ENCODE measurements at places on chromosomes 7 and 10.

DNA sequence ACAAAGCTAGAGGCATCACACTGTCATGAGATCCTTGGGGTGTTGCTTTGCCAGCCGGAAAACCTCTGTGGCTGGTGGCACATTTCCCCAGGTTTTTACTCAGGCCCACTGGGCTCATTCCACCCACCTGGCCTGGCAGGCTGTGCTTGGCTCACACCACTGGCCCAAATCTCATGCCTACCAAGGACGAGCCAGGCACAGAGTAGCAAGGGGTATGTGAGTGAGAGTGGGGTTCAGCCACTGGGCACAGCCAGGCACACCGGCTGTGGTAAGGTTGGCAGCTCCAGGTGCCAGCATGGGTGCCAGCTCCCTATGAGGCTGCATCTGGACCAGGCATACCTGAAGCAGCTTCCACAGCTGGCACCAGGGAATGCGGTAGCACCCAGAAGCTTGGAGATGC lies 21.4 kb downstream of the STEAP1 start:
- DNase-seq, result no peak

GRCh38 chr7:87926581-87927461 lies 7.2 kb upstream of the ADAM22 start:
- DNase-seq, result peak; percentile 74

- DNase-seq, result peak; percentile 96
Measured at GRCh38 chr10:96614515-96614914, 27.7 kb upstream of the TM9SF3 start.

DNA sequence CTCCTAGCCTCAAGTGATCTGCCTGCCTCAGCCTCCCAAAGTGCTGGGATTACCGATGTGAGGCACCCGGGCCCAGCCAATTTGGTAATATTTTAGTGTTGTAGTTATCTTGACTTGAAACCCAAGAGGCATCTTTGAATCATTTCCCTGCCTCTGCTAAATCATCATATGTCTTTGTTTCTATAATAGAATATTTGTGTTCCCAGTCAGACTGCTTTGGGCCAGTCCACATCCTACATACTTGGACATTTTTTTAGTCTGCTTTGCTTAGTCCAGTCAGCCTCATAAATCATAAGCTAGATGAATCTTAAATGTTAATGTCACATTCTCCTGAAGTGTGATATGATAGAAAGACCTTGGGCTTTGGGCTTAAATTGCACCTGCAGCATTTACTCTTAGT lies 5.9 kb downstream of the STAM start:
- DNase-seq, result peak; percentile 39

- no peak for DNase-seq
Measured at GRCh38 chr10:28120043-28120749, 121.3 kb upstream of the ODAD2 start.

GRCh38 chr10:120643351-120643750 lies 186.3 kb downstream of the PLPP4 start:
- no peak for DNase-seq

DNA sequence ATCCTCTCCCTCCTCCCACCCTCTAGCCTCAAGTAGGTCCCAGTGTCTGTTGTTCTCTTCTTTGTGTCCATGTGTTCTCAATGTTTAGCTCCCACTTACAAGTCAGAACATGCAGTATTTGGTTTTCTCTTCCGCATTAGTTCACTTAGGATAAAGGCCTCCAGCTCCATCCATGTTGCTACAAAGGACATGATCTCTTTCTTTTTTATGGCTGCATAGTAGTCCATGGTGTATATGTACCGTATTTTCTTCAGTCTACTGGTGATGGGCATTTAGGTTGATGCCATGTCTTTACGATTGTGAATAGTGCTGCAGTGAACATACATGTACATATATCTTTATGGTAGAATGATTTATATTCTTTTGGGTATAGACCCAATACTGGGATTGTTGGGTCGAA lies 1.6 kb upstream of the GOT1 start:
- DNase-seq, result no peak

- DNase-seq, result no peak
Measured at GRCh38 chr10:119344381-119344780, 137.0 kb downstream of the GRK5 start.

GRCh38 chr7:102991540-102992214 lies 78.9 kb downstream of the LRRC17 start:
- DNase-seq, result peak; percentile 97

GRCh38 chr10:49614242-49615198 lies 683 bp downstream of the CHAT start:
- DNase-seq, result no peak

GRCh38 chr10:97065686-97066660 lies 119.8 kb downstream of the SLIT1 start:
- DNase-seq, result no peak

GRCh38 chr10:71975871-71976725 lies 11.9 kb downstream of the CHST3 start:
- DNase-seq, result peak; percentile 49

GRCh38 chr7:155464183-155464582 lies 6.3 kb downstream of the EN2 start:
- no peak for DNase-seq

DNA sequence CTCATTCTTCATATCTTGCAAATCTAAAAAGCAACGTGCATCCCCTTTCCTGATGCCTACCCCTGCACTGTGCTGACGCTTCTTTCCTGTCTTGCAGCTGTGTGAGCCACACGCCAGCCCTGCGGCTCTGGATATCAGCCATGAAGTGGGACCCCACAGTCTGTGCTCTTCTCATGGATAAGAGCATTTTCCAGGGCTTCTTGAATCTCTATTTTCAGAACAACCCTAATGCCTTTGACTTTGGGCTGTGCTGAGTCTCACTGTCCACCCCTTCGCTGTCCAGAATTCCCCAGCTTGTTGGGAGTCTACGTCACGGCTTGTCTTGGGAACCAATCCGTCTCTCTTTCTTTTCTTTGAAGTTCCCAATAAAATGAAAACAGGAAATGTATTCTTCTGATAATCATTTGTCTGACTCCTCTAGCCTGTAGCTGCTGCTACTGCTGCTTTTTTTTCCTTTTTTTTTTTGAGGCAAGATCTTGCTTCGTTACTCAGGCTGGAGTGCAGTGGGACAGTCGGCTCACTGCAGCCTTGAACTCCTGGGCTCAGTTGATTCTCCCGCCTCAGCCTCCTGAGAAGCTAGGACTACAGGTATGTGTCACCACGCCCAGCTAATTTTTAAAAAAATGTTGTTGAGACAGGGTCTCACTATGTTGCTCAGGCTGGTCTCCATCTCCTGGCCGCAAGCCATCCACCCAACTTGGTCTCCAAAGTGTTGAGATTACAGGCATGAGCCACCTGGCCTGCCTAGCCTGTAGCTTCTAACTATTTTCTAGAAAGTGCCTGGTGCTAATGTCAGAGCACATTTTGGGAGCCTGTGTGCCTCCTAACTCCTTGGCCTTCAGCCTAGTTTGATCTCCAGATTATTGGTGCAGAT lies 30.3 kb downstream of the GSTO2 start:
- peak; percentile 90 for DNase-seq

- DNase-seq, result peak; percentile 43
Measured at GRCh38 chr7:4830176-4830575, 31.7 kb downstream of the PAPOLB start.

GRCh38 chr10:101441541-101442455 lies 87.8 kb downstream of the BTRC start:
- peak; percentile 74 for DNase-seq

- DNase-seq, result no peak
Measured at GRCh38 chr7:36171503-36171902, 18.4 kb downstream of the EEPD1 start.

DNA sequence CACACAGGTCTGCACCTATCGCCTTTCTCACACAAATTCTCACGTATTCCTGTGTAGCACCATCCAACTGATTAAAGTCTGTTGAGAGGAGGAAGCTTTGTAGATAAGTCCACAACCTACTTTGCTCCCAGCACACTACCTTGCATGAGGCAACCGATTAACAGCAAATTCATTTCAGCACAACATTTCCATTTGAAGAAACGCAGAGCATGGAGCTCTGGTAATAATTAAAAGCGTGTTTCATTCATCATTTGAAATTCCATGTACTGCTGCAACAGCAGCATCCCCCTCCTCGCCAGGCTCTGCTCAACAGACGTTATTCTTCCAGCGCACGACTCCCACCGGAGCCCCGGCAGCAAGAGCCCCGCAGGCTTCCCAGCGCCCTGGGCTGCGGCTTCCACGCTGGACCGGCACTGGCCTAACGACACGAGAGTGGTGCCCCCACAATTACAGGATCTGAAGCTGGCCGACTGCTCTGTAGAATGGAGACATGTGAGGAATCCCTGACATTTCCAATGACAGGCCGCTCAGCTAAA lies 118.8 kb downstream of the DIP2C start:
- no peak for DNase-seq

DNA sequence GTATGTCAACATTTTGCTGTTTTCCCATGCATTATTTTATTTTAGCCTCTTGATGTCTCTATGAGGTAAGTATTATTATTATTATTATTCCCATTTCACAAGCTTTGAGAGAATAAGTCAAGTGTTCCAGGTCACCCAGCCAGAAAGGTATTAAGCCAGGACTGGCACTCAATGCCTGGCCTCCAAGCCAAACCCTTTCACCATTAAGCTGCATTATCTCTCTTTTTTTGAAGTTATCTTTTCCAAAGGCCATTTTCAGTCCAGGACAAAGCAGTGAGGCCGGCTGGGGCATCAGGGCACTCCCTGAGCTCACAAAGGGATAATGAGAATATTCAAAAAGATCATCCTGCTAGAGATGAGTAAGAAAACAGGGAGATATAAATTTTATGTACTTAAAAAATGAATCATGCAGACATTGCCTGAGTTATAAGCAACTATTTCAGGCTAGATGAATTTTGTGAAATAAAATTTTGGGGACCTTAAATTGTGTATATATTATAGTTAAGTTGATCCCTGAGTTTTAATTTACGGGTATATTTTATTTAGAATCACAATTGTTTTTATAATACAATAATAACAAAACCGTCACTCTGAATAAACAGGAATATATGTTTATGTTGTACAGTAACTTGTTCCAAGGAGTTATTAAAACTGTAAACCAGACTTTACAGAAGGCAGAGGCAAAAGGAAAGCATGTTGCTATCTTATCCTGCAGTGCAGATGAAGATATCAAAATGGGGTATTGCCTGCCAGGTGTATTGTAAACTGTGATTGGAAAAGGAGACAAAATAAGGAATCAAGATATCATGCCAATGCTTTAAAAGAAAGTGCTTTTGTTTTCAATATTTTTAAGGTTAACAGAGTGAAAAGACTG lies 51.3 kb upstream of the CAV2 start:
- DNase-seq, result no peak

GRCh38 chr10:15216700-15217099 lies 48.2 kb upstream of the NMT2 start:
- DNase-seq, result no peak

DNA sequence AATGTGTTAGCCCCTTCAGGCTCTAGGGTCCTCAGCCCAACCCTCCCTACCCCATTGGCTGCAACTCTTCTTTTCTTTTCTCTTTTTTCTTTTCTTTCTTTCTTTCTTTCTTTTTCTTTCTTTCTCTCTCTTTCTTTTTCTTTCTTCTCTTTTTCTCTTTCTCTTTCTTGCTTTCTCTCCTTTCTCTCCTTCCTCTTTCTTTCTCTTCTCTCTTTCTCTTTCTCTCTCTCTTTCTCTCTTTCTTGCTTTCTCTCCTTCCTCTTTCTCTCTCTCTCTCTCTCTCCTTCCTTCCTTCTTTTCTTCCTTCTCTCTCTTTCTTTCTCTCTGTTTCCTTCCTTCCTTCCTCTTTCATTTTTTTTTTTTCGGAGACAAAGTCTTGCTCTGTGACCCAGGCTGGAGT lies 458.9 kb downstream of the TYW1 start:
- no peak for DNase-seq

DNA sequence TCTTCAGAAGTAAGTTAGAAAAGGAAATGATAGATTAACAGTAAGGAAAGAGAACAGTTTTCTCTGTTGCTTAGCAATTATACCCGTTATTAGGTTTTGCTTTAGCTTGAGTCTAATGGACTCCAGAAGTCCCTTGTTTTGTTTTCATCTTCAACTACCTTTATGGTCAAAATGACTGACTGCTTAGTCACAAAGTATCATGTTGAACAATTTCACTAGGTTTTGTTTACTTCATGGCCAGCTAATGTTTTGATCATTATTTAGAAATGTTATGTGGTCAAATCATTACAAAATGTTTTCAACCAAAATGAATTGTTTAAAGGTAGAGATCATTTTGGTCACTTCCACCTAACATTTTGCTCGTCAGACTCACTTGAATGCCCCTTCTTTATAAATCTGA lies 1.9 kb downstream of the UBN2 start:
- DNase-seq, result no peak

- DNase-seq, result no peak
Measured at GRCh38 chr10:93849593-93849992, 44.2 kb upstream of the SLC35G1 start.

GRCh38 chr7:153941061-153941460 lies 111.1 kb upstream of the DPP6 start:
- no peak for DNase-seq

DNA sequence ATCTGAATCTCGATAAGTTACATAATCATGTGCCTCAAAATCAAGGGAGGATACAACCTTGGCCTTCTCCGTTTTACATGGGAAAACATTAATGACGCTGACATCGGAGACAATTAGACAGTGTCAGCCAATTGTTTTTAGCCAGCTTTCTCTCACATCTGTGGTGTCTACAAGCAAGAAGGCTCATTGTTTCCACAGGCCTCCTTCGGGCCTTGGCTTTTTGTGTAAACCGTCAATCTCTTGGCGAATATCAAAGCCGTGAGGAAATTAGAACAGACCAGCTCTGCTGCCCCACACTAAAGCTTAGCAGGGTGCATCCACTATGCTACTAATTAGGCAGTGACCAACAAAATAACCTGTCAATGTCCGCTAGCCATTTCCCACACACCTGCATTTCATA lies 43.2 kb downstream of the VAX1 start:
- no peak for DNase-seq

DNA sequence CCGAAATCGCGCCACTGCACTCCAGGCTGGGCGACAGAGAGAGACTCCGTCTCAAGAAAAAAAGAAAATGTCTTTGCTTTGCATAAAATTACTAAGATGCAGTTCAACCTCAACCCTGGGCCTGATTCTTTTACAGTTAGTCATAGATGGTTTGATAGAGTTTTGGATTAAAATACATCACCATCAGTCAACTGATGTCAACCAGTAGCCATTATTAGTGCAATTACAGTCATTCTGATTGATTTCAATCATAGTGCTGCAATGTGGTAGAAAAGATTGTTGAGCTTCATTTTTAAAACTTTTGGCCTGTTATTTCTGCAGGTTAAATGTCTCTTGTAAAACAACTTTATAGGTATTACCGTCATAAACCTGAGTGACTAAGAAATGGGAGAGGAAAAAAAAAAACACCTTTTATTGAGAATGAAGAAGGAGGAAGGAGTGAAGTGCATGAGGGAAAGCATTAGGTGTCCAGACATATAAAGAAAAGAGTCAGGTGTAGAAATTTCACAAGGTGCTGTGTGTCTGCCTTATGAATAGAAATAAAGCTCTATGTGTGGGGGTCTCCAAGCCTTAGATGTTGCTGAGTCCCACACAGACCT lies 150.6 kb downstream of the TRIL start:
- DNase-seq, result peak; percentile 31

Data from brain microvascular endothelial cell (primary cell).